ENCODE measurements at places on chromosomes 11 and 22. TPM values are rescaled to one million over a fixed set of nuclear protein-coding genes. Genes with fewer than 3 reads are reported as not detected.
A peak's percentile ranks its signal among the peaks of the same experiment; 100 is the strongest.

DNA sequence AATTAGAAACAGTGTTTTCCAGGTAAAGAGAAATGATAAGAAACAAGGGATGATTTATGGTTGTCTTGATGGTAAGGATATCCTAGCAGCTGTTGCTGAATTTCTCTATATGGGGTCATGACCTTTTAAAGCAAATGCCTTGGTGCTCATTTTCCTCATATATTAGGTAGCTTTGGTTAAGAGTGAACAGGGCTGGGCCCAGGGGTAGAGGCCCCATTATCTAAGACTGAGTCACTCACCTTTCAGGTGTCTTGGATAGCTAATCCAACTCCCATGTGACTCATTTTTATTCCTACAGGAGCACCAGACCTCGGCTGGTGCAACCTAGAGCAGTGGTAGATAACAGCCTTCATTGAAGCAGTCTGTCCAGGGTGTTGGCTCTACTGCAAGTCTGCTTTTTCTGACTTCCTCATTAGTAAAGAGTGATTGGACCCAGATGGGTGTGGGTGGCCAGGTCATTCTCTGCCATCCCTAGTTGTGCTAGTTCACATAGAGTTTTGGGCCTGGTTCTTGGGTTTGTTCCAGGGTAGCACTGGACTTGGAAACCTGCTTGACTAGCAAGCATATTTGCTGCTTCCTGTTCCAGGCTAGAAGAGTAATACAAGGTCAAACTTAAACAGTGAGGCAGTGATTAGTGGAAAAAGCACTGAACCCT, 37.4 kb downstream of the CTNND1 start:
- H3K4me1 ChIP-seq = peaks cover 87% of the 10 kb centered on the region
- no peak for DNase-seq
- peak overlapping the region; percentile 3 for H3K4me3 ChIP-seq
- H3K36me3 ChIP-seq = peaks cover 73% of the 10 kb centered on the region

DNA sequence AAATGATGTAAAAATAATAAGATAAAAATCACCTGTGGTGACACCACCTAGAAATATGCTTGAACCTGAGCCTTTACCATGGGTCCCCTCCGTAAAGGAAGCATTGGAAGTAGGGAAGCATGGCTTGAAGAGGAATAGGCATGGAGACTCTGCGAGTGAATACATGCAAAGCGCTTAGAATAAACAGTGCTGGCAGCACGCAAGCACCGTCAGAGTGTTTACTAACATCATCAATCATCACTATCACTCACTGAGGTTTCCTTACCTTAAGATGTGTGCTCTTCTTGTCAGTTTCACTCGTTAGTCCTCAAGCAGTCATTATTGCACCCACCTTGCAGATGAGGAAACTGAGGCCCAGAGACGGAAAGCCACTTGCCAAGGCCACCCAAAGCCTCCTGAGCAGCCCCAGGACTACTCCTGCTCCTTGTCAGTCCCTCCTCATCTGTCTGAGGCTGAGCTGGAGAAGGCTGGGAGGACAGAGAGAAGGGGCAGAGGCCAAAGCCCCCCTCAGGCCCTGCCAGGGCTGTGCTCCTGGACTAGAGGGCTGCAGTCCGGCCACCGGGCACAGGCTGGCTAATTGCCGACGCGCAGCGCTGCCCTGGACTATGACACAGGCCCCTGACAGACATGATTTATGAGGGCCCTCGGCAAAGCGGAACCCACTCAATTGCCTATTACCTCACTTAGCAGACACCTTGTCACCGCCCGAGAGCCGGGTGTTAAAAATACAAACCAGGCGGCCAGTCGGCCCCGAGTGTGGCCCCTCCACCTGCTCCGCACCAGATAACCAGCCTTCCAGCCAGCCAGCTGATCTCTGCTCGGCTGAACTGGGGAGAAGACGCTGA, 168.9 kb downstream of the MN1 start:
- peaks cover 34% of the 10 kb centered on the region for H3K4me1 ChIP-seq
- H3K4me3 ChIP-seq = no peak overlapping the region
- H3K27me3 ChIP-seq = peaks cover 26% of the 10 kb centered on the region
- peak overlapping the region; percentile 41 for H3K27ac ChIP-seq

- H3K4me3 ChIP-seq = peak overlapping the region; percentile 78
- peak overlapping the region; percentile 94 for H3K27ac ChIP-seq
- H3K4me1 ChIP-seq = peaks cover 76% of the 10 kb centered on the region
- H3K27me3 ChIP-seq = no peaks in the 10 kb centered on the region
These were observed 2.3 kb downstream of the CYB5R3 start for GRCh38 chr22:42646569-42647525.

GRCh38 chr22:36734171-36735058, 30.9 kb upstream of the CACNG2 start:
- H3K27ac ChIP-seq = no peak overlapping the region
- H3K4me3 ChIP-seq = no peak overlapping the region
- peaks cover 96% of the 10 kb centered on the region for H3K27me3 ChIP-seq

DNA sequence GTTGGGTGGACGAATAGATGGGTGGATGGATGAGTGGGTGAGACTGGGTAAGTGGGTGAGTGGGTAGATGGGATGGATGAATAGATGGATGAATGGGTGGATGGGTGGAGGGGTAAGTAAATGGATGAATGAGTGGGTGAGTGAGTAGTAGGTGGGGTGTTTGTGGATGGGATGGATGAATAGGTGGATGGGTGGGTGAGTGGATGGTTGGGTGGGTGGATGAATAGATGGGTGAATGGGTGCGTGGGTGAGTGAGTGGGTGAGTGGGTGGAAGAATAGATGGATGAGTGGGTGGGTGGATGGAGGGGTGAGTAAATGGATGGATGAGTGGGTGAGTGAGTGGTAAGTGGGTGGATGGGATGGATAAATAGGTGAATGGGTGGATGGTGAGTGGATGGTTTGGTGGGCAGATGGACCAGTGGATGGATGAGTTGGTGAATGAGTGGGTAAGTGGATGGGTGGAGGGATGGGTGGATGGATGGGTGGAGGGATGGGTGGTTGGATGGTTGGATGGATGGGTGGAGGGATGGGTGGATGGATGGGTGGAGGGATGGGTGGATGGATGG, 12.6 kb downstream of the IGF2 start:
- no peaks in the 10 kb centered on the region for H3K4me1 ChIP-seq
- peaks cover 42% of the 10 kb centered on the region for H3K27me3 ChIP-seq
- H3K27ac ChIP-seq = no peak overlapping the region
- H3K36me3 ChIP-seq = peaks cover 3% of the 10 kb centered on the region
- DNase-seq = no peak

DNA sequence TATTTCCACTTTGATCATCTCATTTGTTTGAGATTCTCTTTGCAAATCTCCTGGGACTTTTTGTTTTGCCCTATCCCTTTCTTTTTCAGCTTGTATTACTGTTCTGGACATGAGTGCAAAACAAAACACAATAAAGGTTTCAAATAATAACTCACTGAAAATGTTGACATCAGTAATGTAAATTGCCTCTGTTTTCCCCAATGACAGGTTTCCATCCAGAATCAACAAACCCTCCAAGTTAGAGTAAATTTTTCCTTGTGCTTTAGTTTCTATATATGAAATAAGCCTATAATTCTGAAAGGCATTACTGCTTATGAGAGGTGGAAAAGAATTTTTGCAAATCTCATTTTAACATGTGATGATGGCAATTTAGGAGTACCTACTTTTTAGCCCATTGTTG, 187.0 kb upstream of the ANO3 start:
- no peaks in the 10 kb centered on the region for H3K27me3 ChIP-seq
- no peak overlapping the region for H3K4me3 ChIP-seq
- no peaks in the 10 kb centered on the region for H3K36me3 ChIP-seq

GRCh38 chr11:102599642-102600261, 25.4 kb downstream of the MMP20 start:
- H3K27me3 ChIP-seq = no peaks in the 10 kb centered on the region
- H3K36me3 ChIP-seq = no peaks in the 10 kb centered on the region
- H3K27ac ChIP-seq = no peak overlapping the region
- no peak overlapping the region for H3K4me3 ChIP-seq
- peaks cover 4% of the 10 kb centered on the region for H3K4me1 ChIP-seq

DNA sequence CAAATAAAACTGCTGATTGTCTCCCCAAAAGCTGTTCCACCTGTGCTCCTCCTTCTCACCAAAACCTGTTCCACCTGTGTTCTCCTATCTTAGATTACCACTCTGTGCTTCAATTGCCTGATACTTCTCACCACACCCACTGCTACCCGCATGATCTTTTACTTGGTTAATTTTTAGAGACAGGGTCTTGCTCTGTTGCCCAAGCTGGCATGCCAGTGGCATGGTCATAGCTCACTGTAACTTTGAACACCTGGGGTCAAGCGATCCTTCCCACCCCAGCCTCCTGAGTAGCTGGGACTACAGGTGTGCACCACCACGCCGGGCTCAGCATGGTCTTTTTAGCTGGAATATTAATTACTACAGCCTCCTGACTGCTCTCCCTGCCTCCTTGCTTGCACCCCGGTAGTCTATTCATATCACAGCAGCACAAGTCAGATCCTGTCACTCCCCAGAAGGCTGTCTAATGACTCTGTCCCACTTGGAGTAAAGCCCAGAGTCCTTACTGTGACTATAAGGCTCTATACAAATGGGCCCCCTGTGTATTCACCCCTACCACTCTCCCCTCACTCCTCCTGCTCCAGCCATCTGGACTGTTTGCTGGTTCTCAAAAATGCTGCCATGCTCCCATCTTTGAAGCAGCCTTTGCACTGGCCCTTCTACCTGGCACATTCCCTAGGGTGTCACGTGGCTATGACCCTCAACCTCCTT, 3.5 kb downstream of the C11orf91 start:
- no peak overlapping the region for H3K4me3 ChIP-seq
- no peak for DNase-seq
- no peak overlapping the region for H3K27ac ChIP-seq
- no peaks in the 10 kb centered on the region for H3K27me3 ChIP-seq
- no peaks in the 10 kb centered on the region for H3K36me3 ChIP-seq

The OR4C5 gene
- not detected for total RNA-seq

DNA sequence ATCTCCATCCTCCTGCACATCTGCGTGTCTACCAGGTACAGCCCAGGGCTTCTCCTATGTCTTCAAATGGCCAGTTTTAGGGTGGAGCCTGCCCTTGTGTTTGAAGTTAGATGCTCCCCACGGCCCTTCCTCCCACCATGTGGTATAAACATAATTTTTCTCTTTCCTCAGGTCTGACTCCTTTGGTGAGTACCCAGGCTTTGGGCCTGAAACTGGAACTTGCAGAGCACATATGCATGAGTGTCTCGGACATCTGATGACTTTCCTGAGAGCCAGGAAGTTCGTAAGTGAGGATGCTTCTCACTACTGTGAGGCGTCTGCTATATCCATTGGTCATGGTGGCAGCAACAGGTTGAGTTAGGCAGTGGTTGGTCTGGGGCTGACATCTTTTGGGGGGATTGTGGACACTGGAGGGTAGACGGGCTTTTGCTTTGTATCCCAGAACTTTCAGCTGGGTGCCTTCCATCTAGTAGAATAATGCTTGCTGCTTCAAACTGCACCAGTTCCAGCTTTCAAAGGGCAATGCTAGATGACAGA, 16.2 kb downstream of the CSRP3 start:
- H3K4me1 ChIP-seq = peaks cover 30% of the 10 kb centered on the region
- no peak overlapping the region for H3K4me3 ChIP-seq
- H3K36me3 ChIP-seq = peaks cover 78% of the 10 kb centered on the region
- H3K27ac ChIP-seq = peak overlapping the region; percentile 33
- no peak for DNase-seq
- H3K27me3 ChIP-seq = no peaks in the 10 kb centered on the region

The PRR14L gene
- 14.3 TPM for total RNA-seq

The KCNQ1OT1 gene
- 0.33 TPM for total RNA-seq

DNA sequence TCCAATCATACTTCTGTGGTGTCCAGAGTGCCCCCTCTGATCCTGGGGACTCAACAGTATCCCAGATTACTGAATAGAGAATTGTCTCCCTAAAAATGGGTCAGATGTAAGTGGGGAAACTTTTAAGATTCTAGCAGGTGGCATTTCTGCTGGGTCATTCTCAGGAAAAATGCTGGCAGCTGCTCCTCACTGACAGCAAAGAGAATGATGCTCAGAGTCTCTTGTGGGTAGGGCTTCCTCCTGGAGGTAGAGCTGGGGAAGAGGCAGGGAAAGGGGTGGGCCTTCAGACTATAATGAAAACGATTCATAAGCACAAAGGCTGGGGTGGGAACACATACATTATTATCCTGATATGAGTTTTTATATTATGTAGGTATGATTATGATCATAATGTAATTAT, 647.2 kb downstream of the NELL1 start:
- no peaks in the 10 kb centered on the region for H3K36me3 ChIP-seq
- no peaks in the 10 kb centered on the region for H3K4me1 ChIP-seq
- no peaks in the 10 kb centered on the region for H3K27me3 ChIP-seq
- H3K27ac ChIP-seq = no peak overlapping the region
- DNase-seq = no peak
- no peak overlapping the region for H3K4me3 ChIP-seq

The BDNF gene
- 3.1 TPM for total RNA-seq

The ZBTB16 gene
- total RNA-seq = 64.5 TPM

- DNase-seq = no peak
- no peaks in the 10 kb centered on the region for H3K27me3 ChIP-seq
- peaks cover 6% of the 10 kb centered on the region for H3K36me3 ChIP-seq
- H3K4me1 ChIP-seq = peaks cover 2% of the 10 kb centered on the region
These were observed 49.5 kb downstream of the PPFIBP2 start for GRCh38 chr11:7563281-7563680.

- no peak overlapping the region for H3K4me3 ChIP-seq
- H3K36me3 ChIP-seq = peaks cover 21% of the 10 kb centered on the region
- no peaks in the 10 kb centered on the region for H3K27me3 ChIP-seq
- H3K4me1 ChIP-seq = peaks cover 48% of the 10 kb centered on the region
- no peak for DNase-seq
These were observed 91.6 kb downstream of the DBX1 start for GRCh38 chr11:20068691-20069090.

- DNase-seq = no peak
- no peaks in the 10 kb centered on the region for H3K4me1 ChIP-seq
- H3K27ac ChIP-seq = no peak overlapping the region
- no peaks in the 10 kb centered on the region for H3K36me3 ChIP-seq
- no peak overlapping the region for H3K4me3 ChIP-seq
These were observed 420.6 kb downstream of the RAB38 start for GRCh38 chr11:87754685-87755084.

The SYNGR1 gene
- 37.7 TPM for total RNA-seq

- peak; percentile 77 for DNase-seq
- H3K27ac ChIP-seq = peak overlapping the region; percentile 68
- peaks cover 59% of the 10 kb centered on the region for H3K4me1 ChIP-seq
- no peaks in the 10 kb centered on the region for H3K27me3 ChIP-seq
- no peak overlapping the region for H3K4me3 ChIP-seq
- no peaks in the 10 kb centered on the region for H3K36me3 ChIP-seq
These were observed 5.8 kb upstream of the MIEF1 start for GRCh38 chr22:39496131-39496838.

The GSTT4 gene
- not detected for total RNA-seq

DNA sequence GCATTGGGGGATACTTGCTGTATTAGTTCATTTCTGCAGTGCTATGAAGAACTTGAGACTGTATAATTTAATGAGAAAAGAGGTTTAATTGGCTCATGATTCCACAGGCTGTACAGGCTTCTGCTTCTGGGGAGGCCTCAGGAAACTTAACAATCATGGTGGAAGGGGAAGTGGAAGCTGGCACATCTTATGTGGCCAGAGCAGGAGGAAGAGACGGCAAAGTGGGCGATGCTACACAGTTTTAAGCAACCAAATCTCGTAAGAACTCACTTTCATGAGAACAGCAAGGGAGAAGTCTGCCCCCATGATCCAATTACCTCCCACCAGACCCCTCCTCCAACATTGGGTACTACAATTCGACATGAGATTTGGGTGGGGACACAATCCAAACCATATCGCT, 55.1 kb downstream of the TMPRSS5 start:
- H3K27ac ChIP-seq = no peak overlapping the region
- no peaks in the 10 kb centered on the region for H3K36me3 ChIP-seq
- H3K27me3 ChIP-seq = no peaks in the 10 kb centered on the region
- DNase-seq = no peak
- no peak overlapping the region for H3K4me3 ChIP-seq

- peak overlapping the region; percentile 85 for H3K27ac ChIP-seq
- no peaks in the 10 kb centered on the region for H3K27me3 ChIP-seq
- H3K4me1 ChIP-seq = peaks cover 32% of the 10 kb centered on the region
- peak overlapping the region; percentile 51 for H3K4me3 ChIP-seq
- H3K36me3 ChIP-seq = peaks cover 32% of the 10 kb centered on the region
These were observed 13.0 kb downstream of the MRPL21 start for GRCh38 chr11:68890490-68891231.

Data from left ventricle myocardium inferior (tissue), 1 donor.